G401 (cell line): ENCODE measurements at places on chromosomes 3 and 15. TPM values are rescaled to one million over a fixed set of nuclear protein-coding genes. Genes with fewer than 3 reads are reported as not detected.

DNA sequence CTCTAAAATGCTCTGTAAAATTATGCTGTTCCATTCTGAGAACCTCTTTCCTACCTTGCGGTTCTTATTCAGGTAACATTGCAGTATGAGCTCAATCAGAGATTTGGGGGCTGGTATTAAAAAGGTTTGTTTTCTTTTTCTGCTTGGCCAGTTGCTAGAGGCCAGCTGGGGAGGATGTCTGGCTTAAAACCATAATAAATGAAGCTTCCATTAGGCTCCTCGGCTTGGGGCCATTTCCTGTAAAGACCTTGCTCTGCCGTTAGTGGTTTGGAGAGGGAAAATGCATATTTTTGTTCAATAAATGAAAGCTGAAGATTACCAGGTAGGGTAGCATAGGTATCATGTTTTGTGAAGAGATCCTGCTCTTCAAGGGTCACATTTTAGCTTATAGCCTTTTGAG, 55.2 kb downstream of the MCTP2 start:
- no peak for DNase-seq

DNA sequence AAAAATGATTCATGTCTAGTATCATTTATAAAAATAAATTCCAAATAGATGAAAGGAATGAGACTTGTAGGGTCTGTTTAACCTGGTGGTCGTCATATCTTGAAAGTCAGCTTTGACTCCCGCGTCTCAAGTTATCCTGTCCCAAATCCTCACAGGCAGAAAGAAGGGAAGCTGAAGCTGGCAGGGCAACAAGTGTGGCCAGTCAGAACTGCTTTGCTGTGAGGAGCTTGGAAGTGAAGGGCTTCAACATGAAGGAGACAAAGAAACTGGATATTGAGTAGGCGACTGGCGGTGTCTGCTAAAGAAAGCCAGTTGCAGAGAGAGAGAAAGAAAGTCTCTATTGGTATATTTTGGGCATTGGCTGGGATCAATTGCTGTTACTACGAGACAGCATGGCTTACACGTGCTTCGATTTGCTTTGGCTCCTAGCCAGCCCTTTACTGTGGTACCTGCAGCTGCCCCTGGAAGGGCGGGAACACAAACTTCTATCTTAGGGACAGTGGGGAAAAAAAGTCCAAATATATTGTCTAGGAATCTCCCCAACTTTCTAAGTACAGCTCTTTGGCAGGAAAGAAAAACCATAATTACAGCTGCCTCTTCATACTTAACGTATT, 107.2 kb downstream of the CHST2 start:
- no peak for DNase-seq

Gene CSPG4
- total RNA-seq: 32.3 and 34.4 TPM in 2 replicates

Gene KLHL40
- total RNA-seq: not detected in 2 replicates

Gene APOD
- 1.3 and 2.9 TPM in 2 replicates for total RNA-seq

Gene FHIT
- 7.8 and 13.8 TPM in 2 replicates for total RNA-seq

GRCh38 chr3:177601152-177601551, 403.9 kb upstream of the TBL1XR1 start:
- DNase-seq: no peak

Gene RNF168
- total RNA-seq: 9.5 and 13.6 TPM in 2 replicates

Gene HCN4
- not detected in 2 replicates for total RNA-seq

Gene PIAS1
- total RNA-seq: 9.8 and 44.8 TPM in 2 replicates

GRCh38 chr3:128498127-128498626, 5.2 kb upstream of the GATA2 start:
- no peak for DNase-seq

GRCh38 chr3:98567666-98568270, 25.6 kb downstream of the CPOX start:
- no peak for DNase-seq

Gene FURIN
- 21.8 and 28.9 TPM in 2 replicates for total RNA-seq

DNA sequence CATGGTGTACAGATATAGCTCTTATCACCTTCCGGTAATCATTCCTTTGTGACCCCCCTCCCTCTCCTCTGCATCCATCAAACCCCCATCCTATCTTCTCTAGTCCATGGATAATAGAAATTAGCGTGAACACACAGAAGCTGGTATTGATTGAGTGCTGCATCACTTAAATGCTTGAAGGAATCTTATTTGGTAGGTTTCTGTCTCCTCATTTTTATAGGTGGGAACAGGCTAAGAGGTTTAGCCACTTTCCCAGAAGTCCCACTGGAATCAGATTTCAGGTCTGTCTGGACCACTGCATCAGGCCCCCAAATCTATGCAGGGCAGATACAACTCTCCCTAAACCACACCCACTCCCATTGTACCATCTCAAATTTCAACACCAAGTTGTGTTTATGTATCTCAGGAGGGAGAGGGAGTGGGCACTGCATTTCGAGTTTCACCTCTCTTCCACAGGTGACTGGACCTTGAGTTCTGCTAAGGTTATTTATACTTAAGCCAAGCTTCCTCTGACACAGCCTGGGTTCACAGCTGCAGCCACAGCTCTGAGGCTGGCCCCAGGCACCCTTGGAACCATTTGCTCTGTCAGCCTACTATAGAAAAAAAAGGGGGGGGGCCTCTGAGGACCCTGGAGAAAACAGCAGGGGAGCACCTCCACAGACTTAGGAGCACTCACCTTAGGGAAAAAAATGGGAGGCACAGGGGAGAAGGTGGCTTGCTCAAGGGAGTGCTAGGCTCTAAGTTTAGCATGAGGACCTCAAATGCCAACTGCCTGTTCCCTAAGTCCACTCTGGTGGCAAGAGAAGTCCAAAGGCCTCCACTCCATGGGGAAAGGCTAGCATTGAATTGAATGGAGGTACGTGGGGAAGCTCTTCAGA, 2.1 kb upstream of the NMB start:
- DNase-seq: no peak

Gene CHRNA7
- 0.20 and 1.3 TPM in 2 replicates for total RNA-seq

DNA sequence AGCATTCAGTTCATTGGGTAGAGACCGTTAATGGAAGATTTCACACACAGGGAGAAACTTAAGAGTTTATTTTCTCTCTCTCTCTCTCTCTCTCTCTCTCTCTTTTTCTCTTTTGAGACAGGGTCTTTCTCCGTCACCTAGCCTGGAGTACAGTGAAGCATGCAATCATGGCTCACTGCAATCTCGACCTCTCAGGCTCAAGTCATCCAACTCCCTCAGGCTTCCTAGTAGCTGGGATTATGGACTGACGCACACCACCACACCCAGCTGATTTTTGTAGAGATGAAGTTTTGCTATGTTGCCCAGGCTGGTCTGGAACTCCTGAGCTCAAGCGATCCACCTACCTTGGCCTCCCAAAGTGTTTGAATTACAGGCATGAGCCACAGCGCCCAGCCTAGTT, 1.6 kb downstream of the WDR72 start:
- no peak for DNase-seq
